ENCODE measurements at places on chromosomes 3 and 15. TPM values are rescaled to one million over a fixed set of nuclear protein-coding genes. Genes with fewer than 3 reads are reported as not detected.

GOLGA6L4 gene
- 8.4 TPM for polyA plus RNA-seq

CTXN2 gene
- 0.69 TPM for polyA plus RNA-seq

GOLGA8S gene
- polyA plus RNA-seq: not detected

KLHL6 gene
- polyA plus RNA-seq: not detected

ARGFX gene
- not detected for polyA plus RNA-seq

GABRR3 gene
- polyA plus RNA-seq: not detected

CFAP91 gene
- polyA plus RNA-seq: 12.5 TPM

TMCO5A gene
- not detected for polyA plus RNA-seq

TERC gene
- polyA plus RNA-seq: not detected

CCDC174 gene
- polyA plus RNA-seq: 18.0 TPM

EIF3J gene
- polyA plus RNA-seq: 52.9 TPM

BLM gene
- polyA plus RNA-seq: 4.5 TPM

ISLR gene
- not detected for polyA plus RNA-seq

NEIL1 gene
- 18.6 TPM for polyA plus RNA-seq

PRTG gene
- polyA plus RNA-seq: 3.8 TPM

KCNAB1 gene
- polyA plus RNA-seq: 17.0 TPM

SAMD7 gene
- not detected for polyA plus RNA-seq

OR5K1 gene
- polyA plus RNA-seq: not detected

LRRC2 gene
- not detected for polyA plus RNA-seq

KIAA1143 gene
- polyA plus RNA-seq: 17.6 TPM

CNOT10 gene
- 53.8 TPM for polyA plus RNA-seq

GOLGB1 gene
- 29.3 TPM for polyA plus RNA-seq

GOLGA8T gene
- not detected for polyA plus RNA-seq

ZNF860 gene
- polyA plus RNA-seq: 1.2 TPM

HACD3 gene
- polyA plus RNA-seq: 170 TPM

CLDN1 gene
- polyA plus RNA-seq: 1.3 TPM

RARB gene
- 13.2 TPM for polyA plus RNA-seq

ACAP2 gene
- 88.7 TPM for polyA plus RNA-seq

CADM2 gene
- polyA plus RNA-seq: 4.2 TPM

CIAO2A gene
- polyA plus RNA-seq: 156 TPM

ADGRG7 gene
- not detected for polyA plus RNA-seq

CCR3 gene
- not detected for polyA plus RNA-seq
